ENCODE measurements at places on chromosomes 1 and 21.

GRCh38 chr1:215958841-215959240 lies 391.7 kb downstream of the KCTD3 start:
- no peak for DNase-seq

DNA sequence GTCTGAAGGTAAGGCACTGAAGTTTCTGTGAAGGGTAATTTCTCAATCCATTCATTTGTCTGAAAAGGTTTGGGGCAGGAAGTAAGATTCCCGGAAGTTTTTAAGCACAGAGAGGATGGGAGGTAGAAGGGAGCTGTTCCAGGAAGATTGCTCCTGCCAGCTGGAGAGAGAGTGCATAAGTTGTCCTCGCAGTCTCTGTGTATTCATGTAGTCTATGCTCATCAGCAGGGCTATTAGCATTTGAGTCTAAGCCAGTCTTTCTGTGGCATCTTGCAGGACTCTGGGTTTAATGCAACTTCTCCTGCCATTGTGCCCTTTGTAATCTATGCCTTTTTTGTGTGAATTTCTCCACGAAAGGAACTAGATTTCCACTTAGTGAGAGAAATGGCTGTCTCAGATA lies 140.8 kb upstream of the FGGY start:
- no peak for DNase-seq

- no peak for DNase-seq
These were observed 103.9 kb upstream of the EDN2 start for GRCh38 chr1:41588334-41588875.

- DNase-seq, result peak; percentile 81
These were observed 32.1 kb downstream of the RGL1 start for GRCh38 chr1:183837062-183837461.

DNA sequence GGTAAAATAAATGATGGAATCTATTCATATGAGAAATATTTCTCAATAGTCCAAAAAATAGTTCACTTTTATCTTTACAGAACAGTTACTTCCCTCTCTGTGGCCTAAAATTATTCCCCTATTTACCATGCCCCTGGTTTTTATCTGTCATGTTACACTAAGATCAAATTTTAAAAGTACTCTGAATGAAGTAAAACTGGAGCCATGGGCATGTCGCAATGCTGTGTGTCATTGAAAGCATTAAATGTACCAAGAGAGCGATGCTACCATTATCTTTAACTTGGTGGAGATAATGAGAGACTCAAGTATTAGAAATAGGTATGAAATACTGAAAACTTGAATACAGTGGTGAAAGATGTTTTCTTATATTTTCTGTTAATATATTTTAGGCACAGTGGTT lies 146.2 kb downstream of the KCNT2 start:
- no peak for DNase-seq

GRCh38 chr1:232627645-232628334 lies 2.1 kb downstream of the SIPA1L2 start:
- DNase-seq, result peak; percentile 74

DNA sequence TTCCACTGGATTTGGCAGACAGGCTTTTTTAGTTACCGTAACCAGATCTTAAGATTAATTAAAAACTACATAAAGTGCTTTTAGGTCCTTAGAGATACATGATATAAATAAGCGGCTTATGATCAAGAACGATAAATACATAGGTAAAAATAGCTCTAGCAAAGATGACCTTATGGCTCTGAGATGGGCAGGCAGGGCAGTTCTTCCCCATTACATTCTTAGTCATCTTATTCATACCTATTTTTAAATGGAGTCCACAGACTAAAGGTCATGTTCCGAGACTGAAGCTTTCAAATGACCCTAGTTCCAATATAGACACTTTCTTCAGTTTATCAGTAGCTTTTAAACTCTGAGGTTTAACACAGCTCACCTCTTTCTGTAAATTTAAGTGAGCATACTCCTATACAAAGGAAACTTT lies 4.3 kb downstream of the MCL1 start:
- DNase-seq, result no peak

DNA sequence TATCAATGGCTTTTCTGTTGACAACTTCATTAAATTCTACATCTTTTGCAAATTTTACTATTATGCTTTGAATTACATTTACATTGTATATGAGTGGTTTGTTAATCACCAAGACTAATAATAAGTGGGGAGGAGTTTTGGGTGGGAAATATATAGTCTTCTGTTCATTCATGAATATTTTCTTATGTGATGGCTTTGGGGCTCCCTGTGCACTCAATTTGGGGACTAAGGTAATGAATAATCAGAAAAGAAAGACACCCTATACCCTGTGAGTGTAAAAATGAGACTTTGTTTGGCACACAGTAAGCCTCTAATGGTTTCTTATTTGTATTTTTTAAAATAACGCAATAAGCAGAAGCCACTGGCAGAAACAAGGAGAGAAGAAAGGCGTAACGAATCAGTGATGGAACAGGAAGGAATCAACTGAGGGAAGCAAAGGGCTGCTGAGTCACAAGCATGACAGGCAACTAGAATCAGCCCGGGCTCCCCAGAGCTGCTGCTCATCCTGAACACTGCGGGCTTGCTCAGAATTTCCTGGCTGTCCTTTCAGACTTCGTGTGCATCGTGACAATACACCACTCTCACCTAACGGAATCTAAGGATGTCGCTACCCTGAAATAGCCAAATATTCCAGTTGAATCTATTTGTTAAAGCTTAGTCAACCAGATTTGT lies 20.8 kb upstream of the RGS2 start:
- DNase-seq, result peak; percentile 12

- no peak for DNase-seq
These were observed 5.4 kb upstream of the PGBD5 start for GRCh38 chr1:230431527-230431926.

DNA sequence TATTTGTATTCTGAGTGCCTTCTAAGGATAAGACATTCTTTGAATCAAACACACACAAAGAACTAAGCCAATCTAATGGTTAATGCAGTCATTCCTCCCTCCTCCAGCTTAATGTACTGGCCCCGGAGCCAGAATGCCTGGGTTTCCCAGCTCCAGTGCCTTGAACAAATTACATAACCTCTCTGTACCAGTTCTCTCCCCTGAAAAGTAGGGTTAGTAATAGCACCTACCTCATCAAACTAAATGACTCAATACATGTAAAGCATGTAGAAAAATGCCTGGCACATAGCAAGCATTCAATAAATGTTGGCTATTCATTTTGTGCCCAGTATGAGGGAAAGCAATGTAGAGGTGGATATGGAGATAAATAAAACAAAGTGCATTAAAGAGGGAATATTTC lies 14.0 kb downstream of the C1orf52 start:
- no peak for DNase-seq

DNA sequence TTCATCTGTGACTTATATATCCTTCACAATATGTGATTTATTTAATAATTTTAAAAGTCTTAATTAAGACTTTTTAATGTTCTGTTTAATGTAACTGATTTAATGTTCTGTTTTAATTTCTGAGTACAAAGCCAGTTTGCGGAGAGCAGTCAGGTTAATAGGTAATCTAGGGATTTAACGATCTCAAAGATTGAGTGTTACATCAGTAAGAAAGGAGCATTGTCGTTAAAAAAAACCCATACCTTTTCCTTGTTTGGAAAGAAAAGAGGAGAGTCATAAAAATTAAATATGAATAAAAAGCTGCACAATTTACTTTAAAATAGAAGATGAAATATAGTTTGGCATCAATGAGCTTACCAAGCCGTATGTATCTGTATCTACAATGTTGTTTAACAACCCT lies 621.4 kb downstream of the KIF26B start:
- DNase-seq, result no peak

- no peak for DNase-seq
These were observed 16.0 kb downstream of the ARV1 start for GRCh38 chr1:230994860-230995259.

GRCh38 chr1:67735806-67736627 lies 51.0 kb downstream of the GADD45A start:
- DNase-seq, result peak; percentile 69

GRCh38 chr1:94646786-94647555 lies 105.4 kb upstream of the F3 start:
- DNase-seq, result no peak

- DNase-seq, result no peak
These were observed 774.5 kb downstream of the USP25 start for GRCh38 chr21:16504281-16504680.

DNA sequence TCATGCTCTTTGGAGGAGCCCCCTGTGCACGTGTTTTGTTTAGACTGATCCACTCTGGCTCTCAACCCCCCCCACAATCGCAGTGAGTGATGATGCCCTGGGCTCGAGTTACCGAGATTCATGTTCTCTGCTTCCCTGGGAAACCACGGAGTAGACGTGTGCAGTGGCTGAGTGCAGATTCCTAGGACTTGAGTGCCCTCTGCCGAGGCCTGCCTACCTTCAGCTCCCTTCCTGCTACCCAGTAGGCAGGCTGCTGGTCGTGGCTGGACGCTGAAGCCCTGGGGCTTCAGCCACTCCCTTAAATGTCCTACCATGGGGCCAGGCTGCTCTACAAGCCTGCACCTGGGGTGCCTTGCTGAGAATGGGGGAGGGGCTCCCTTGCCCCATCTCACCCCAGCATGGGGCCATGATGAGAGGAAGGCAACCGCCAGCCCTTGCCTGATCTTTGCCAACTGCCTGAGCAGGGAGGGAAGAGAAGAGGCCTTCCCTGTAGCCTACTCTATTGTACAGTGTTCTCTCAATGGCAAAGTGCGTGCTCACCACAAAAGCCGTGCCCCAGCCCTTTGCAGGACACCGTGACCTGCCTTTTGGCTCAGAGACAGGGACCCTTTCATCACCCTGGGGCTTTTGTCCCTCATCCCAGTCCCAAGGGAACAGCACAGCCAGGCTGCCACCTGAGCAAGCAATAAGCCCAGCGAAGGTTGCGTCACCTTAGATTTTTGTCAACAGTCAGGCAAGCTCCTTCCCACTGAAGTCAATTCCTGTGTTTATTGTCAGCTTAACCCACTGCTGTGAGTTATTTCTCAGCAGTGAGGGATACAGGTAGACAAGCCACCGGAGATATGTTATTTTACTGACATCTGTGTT lies 4.1 kb upstream of the GRIK3 start:
- DNase-seq, result peak; percentile 94

- no peak for DNase-seq
These were observed 367.8 kb upstream of the PBX1 start for GRCh38 chr1:164191191-164191590.

DNA sequence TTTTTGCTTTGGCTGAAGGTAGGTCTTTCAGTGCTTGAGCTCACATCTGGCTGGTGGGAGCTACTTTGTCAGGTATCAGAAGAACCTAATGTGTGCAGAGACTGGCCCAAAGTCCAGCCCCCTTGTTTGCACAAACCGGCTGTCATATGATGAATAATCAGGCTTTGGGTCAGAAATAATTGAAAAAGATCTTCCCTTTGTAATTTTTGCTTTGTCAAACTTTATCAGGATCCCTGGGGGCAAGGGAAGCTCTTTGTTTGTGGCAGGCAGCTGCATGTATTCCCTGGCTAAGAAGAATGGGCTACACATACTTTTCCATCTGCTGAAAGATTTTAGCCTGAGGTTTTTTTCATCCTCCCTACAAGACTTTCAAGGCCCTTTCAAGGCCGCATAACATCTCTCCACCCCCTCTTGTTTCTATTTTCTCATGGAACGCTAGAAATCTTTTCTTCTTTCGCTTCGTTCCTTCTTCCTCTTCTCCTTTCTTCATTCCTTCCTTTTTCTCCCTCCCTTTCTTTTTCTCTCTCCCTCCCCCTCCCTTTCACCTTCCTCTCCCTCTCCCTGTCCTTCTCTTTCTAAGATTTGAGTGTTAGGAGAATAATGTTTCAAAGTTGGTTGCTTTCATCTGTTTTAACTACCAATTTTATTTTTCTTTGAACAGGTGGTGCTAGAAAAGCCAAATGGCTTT lies 25.5 kb downstream of the TUFT1 start:
- peak; percentile 93 for DNase-seq

All from NCI-H146 (cell line).